ENCODE measurements at places on chromosomes 12 and 14.

DNA sequence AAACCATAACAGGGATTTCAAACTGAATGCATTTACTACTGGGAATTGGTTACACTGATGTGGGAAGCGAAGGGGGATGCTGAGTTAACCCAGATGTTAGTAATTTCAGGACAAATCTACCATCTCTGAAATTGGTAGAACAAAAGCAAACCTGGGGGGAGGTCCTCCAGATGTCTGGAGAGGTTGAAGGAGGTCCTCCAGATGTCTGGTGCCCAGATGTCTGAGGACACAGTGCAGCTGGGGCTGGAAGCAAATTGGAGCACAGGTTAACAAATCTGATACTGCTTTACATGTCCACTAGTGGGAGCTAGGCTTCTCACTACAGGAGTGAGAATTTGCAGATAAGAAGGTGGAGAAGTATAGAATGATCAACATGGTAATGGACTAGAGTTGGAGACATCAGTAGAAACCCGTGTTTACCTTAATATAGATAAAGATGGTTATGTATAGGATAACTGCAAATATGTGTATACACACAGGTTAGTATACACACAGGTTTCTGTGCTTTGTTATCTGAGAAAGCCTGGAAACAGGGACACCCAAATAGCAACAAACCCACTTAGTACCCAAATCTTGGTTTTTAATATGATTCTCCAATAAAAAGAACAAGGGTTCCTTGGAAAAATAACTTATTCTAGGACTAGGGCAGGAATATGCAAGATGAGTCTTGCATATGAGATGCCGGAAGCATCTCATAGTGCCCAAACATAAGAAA is 162.5 kb downstream of the C12orf50 start:
- no peak for DNase-seq

GRCh38 chr12:68352067-68352466 is 19.9 kb upstream of the MDM1 start:
- no peak for DNase-seq

DNA sequence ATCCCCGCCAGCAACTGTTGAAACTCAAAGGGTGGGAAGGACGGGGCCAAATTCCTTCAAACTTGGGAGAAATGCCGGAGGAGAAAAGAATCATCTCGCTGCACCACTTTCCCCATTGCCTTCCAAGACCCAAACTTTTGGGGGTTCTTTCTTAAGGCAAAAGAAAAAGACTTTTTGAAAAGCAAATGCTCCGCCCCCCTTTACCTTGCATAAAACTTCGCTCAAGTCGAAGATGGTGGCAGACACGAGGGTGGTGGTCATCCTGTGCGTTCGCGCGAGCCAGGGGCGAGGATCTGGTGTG is 239 bp downstream of the ZFP36L1 start:
- no peak for DNase-seq

- DNase-seq = no peak
Measured at GRCh38 chr12:1797011-1797901, 23.1 kb upstream of the LRTM2 start.

- DNase-seq = no peak
Measured at GRCh38 chr12:113932381-113933196, 33.5 kb downstream of the RBM19 start.

- DNase-seq = peak; percentile 46
Measured at GRCh38 chr14:58607131-58607951, 30.4 kb upstream of the DACT1 start.

DNA sequence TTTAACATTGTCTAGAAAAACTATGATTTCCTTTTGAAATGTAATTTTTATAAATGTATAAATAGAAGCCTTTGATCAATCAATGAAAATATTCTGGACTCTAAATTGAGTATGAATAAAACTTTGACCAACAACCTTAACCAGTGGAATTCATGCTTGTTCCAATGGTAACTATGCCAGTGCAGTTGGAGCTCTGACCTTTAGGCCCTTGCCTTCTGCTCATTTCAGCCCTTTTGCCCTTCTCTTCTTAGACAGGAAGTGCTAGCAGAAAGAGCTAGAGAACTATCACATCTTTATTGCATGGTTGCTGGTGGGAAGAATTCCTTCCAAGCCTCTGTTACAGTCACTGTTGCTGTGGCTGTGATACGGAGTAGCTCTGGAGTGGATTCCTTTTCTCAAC is 39.7 kb downstream of the TTC8 start:
- no peak for DNase-seq

GRCh38 chr14:100872259-100873095 is 31.0 kb downstream of the RTL1 start:
- no peak for DNase-seq

- DNase-seq = no peak
Measured at GRCh38 chr12:85457016-85457415, 177.0 kb downstream of the ALX1 start.

DNA sequence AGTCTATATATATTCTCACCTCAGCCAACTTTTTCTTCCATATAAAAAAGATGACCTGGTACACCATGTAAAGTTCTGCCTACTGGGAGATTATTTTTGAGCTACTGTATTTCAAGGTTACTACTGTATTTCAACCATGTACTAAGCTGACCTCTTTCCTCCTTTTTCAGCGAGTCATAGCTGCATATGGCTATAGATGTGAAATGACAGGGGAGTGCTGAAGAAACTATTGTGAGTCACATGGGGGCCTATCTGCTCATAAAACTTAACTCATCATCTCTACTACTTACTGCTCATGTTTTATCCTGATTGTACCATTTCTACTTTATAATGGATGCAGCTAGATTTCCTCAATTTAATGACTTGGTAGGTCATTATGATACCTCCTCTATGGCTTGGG is 571.4 kb upstream of the ATP2B1 start:
- DNase-seq = no peak

DNA sequence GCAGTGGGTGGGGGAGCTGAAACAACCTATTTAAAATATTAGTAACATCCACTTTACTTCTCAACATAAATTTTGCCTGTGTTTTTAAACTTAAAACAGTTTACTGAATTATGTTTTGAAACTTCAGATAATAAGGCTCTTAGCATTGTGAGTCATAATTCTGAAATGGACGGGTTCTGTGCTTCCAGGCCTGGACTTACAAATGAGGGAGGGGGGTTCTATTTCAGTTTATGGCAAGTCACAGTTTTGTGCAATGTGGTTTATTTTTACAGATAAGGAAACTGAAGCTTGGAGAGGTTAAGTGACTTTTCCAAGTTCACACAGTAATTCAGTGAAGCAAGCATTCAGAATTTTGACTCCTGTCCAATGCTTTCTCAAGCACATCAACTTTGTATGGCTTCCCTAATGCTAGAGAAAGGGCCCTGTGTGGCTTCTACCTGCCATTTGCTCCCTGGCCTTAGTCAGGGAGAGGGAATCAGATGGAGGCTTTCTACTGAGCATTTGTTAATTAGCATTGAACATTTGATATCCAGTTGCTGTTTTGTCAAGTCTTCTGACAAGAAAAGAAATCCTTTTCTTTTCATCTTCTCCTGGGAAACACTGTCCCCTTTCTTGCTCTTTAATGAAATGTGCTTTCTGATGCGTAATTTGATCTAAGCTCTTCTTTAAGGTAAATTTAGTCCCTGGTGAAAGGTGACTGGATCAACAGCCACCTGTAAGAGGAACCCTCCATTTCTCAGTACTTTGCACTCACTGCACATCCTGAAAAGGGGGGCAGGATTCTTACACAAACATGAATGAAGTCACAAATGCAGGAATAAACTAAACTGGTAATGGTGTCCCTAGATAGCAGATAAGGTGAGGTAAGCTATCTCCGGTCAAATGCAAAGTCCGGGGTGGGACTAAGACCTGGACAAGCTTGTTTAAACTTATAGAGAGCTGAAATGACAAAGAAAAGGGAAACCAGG is 2.5 kb upstream of the SALL2 start:
- no peak for DNase-seq

DNA sequence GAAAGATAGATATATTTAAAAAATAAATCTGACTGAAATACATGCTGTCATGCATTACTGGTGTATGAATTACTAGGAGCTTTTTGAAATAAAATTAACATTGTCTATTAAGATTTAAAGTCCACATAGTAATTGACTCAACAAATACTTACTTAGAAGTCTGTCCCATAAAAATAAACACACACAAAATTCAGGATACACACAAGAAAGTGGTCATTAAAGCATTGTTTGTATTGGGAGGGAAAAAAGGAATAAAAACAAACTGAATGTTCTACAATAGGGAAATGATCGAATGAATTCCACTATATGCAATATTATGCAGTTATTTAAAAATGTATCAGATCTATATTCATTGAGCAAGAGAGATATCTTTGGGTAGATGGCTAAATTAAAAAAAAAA is 118.9 kb downstream of the SLC38A1 start:
- no peak for DNase-seq

GRCh38 chr12:31118347-31119191 is 44.9 kb downstream of the DDX11 start:
- no peak for DNase-seq

- no peak for DNase-seq
Measured at GRCh38 chr14:101873991-101874390, 90.4 kb upstream of the DYNC1H1 start.

DNA sequence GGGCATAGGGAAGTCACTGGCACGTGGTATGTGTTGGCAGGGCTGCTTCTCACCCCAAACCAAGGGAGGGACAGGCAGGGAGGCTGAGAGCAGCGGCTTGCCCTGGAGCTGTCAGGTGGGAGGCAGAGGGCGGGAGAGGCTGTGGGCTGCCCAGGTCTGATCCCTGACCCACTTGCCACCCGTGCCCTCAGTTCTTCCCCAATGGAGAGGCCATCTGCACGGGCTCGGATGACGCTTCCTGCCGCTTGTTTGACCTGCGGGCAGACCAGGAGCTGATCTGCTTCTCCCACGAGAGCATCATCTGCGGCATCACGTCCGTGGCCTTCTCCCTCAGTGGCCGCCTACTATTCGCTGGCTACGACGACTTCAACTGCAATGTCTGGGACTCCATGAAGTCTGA is 4.7 kb downstream of the GNB3 start:
- DNase-seq = no peak

- DNase-seq = no peak
Measured at GRCh38 chr12:94308612-94309011, 151.1 kb downstream of the CEP83 start.

GRCh38 chr12:52055731-52056711 is 4.8 kb downstream of the NR4A1 start:
- DNase-seq = peak; percentile 76

DNA sequence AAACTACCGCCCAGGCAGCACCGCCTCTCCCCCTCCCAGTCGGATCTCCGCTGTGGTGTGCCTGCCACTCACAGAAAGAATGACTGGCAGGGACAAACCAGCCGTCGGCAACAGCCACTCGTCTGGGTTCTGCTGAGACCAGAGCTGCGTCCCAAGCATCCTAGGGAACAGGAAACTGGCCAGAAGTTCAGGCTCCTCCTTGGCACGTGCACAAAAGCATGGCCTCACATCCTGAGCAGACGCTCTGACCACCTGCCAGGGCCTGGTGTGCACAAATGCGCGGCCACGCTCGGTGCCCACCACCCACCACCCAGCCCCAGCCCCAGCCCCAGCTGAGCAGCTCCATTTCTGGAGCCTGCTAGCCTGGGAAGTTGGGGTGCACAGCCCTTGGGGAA is 214.8 kb downstream of the DPF3 start:
- DNase-seq = peak; percentile 42

DNA sequence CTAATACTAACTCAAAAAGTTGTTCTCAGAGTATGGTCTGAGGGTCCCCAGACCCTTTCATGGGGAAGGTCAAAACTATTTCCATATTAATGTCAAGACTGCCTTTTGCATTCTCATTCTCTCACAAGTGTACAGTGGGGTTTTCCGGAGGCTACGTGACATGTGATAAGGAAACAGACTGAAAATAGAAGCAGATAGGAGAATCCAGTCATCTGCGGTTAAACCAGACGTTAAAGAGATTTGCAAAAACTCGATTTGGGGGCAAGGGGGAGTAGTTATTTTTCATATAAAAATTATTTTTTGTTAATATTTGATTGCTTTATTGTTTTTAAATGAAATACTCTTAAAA is 1.0 kb upstream of the NAP1L1 start:
- DNase-seq = no peak

DNA sequence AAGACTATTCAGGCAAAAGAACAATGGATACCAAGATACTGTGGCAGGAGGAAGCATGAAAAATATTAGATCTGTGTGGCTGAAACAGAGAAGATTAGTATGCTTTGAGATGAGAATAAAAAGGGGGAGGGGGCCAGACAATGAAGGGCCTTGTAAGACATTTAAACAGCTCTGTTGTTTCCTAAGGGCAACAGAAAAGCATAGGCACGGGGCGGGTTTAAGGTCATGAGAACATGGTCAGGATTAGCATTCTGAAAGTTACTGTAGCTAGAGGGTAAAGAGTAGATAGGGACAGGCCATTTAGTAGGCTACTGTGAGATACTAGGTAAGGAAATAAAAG is 18.6 kb downstream of the INTS13 start:
- DNase-seq = no peak

DNA sequence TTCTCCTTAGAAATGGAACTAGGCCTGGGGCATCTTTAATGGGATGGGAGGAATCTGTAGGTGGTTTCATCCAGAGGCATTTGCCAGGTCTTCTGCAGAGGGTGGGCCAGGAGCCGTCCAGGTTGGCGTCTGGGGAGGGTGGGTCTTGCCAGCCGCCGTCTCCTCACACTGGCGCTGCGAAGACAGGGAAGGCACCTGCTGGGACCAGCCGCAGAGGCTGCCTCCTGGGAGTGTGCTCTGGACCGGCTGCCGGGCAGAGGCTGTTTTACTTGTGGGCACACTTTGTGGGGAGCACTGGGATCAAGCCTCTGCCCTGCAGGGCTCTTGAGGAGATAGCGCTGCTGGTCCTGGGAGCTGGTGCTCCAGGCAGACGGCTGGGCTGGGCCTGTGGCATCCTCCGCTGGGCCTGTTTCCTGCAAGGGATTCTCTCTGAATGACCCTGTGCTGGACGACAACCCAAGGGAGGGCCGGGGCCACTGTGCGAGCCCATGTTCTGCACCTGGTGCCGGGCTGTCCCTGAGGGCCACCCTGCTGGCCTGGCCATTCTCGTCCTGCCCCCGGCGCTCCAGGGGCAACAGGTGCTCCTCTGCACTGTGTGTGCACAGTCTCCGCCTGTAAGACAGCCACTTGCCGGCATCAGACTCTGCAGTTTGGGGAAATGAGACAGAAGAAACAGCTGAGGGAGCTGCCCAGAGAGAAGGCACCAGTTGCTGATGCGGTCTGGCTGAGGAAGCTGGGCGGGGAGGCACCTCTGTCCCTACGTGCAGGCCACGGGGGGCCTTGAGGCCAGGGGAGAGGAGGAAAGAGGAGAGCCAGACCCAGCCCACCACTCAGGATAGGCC is 10.0 kb upstream of the TEX22 start:
- no peak for DNase-seq

DNA sequence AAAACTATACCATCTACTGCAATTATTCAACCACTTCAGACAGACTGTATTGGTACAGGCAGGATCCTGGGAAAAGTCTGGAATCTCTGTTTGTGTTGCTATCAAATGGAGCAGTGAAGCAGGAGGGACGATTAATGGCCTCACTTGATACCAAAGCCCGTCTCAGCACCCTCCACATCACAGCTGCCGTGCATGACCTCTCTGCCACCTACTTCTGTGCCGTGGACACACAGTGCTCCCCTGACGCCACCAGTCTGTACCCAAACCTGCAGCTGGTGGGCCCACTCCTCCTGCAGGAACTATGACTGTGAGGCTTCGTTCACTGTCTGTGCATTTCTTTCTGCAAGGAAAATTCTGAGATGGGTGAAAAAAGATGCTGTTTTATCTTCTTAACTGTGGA is 284.7 kb downstream of the DAD1 start:
- no peak for DNase-seq

- DNase-seq = no peak
Measured at GRCh38 chr14:99255621-99256482, 16.1 kb downstream of the BCL11B start.
